ENCODE measurements at places on chromosomes 5 and 9.

GRCh38 chr5:100409660-100410151 lies 125.5 kb upstream of the FAM174A start:
- no peak for DNase-seq

DNA sequence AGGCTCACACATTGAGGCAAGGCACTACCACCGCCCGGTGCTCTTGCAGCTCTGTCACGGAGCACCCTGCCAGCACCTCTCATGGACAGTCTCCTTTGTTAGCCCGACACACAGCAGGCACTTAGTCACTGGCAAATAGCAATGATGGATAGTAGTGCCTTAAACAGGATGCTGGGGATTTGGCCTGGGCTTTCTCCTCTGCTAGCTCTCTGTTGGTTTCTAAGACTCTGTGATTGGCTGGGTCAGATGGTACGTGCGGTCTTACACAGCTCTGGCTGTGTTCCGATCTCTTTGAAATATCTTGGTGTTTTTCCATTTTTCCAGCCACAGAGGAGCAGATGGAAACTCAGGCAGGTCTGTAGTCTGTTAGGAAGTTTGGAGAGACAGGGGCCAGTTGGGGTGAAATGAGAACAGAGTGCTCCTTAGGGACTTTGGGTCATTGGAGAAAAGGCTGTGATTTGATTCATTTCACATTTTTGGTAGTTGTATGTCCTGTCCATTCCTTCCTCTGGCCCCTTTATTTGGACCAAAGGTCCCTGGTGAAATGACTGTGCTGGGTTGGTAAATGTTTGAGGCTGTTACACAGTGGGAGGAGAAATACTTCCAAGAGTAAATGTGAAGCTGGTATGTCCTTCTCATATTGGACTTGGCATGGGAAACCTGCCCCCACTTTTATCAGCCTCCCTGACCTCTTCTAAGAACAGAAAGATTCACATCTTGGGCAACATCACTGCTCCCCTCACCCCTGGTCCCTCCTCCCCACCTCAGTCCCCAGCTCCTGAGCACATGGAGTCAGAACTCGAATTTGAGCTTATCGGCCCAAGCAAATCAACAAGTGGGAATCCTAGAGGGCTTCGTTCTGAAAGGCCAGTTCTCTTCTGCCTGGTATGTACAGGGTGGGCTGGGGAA lies 3.4 kb downstream of the SMIM3 start:
- no peak for DNase-seq

- DNase-seq = no peak
These were observed 101.7 kb downstream of the TMC1 start for GRCh38 chr9:72623156-72623555.

DNA sequence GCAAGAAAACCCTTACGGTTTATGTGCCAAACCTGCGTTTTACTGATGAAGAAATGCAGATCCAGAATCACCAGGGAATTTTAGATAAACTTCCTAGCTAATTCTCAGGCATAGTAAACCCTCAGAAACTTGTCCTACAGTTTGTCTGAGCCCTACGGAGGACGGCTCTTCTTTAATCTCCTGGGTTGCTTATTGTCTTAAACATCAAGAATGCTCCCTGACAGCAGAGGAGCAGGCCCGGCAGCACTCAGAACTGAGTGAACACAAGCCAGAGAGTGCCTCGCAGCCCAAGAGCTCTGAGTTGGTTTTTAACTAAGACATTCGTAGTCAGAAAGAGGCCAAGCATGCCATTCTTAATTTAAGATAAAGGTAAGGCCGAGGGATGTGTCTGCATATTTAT lies 114.7 kb upstream of the ERCC6L2 start:
- no peak for DNase-seq

DNA sequence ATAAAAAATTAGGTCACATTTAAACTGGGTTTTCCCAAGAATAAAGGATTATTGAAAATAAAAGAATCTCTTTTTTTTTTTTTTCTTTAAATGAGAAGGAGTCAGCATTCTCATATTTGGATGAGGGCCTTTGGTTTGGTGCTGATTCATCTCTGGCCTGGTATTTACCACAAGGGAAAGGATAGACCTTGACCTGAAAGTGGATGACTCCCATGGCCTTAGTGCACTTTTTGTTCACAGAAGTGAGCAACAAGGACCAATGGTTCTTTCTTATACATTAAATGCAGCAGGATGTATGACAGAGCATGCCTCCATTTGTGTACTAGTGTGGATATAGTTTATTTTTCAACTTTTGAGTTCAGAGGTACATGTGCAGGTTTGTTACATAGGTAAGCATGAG lies 6.9 kb downstream of the YTHDC2 start:
- DNase-seq = peak; percentile 24

DNA sequence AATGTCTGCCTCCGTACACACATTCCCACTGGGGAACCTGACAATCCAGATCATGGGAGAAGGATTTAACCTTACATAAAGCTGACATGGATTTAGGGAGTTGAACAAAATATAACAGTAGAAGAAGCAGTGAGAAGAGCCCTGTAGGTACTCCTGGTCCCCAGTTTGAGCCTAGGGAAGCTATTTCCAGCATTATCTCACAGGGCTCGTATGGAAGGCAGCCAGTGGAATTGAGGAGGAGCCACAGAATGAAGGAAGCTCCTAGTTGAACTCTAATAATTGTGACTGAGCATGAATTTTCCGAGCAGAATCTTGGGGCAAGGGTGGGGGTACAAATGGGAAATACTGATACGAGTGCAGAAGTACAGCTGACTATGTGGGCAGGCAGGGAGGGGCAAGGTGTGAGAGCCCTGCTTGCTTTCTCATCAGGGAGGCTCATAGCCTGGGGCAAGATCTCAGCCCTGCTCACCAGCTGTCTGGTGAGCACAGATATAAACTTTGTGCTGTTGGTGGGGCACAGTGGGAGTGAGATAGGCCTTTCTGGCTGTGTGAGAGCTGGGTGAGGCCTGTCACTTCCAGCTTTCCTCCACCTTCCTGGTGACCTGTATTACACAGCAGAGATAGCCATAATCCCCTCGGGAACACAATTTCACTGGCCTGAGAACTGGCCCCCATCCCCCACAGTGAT lies 290.7 kb upstream of the IL12B start:
- DNase-seq = no peak

- no peak for DNase-seq
These were observed 70.7 kb upstream of the MAN2A1 start for GRCh38 chr5:109619021-109619460.

DNA sequence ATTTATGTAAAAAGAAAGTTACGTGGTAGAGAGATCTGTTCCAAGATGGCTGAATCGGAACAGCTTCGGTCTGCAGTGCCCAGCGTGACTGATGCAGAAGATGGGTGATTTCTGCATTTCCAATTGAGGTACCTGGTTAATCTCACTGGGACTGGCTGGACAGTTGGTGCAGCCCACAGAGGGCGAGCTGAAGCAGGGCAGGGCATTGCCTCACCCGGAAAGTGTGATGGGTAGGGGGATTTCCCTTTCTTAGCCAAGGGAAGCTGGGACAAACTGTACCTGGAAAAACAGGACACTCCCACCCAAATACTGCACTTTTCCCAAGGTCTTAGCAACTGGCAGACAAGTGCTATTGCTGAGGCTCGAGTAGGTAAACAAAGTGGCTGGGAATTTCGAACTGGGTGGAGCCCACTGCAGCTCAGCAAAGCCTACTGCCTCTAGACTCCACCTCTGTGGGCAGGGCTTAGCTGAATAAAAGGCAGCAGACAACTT lies 13.1 kb upstream of the HSD17B4 start:
- DNase-seq = no peak

DNA sequence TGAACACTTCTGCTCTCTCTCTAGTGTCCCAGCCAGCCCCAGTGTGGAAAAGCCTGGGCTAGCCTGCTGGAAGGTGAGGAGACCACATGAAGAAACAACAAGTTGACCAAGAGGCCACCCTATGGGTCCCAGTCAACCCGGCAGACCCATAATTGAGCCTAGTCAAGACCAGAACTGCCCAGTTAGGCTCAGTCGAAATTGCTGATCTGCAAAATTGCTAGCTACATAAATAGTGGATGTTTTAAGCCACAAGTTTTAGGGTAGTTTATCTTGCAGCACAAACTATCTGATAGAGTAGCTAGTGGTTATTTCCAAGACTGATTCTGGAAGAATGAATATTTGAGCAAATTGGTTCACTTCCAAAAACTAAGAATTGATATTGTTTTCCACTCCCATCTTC lies 82.3 kb upstream of the CCDC112 start:
- no peak for DNase-seq

GRCh38 chr5:568061-568781 lies 43.9 kb upstream of the CEP72 start:
- DNase-seq = no peak

DNA sequence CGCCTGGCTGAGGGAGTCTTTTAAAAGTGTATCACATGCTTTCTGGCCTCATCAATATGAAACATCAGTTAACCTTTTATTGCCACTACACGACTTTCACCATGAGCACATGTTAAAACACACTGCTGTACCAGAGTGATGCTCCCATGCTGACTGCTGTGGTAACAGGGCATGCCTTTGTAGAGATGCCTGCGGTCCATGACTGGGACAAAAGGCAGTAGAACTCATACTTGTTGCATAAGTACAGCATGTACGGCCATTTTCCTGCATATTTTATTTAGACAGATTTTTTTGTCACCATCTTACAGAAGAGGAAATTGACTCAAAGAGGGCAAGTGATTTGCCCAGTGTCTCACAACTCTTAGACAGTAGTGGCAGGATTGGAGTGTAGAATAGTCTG lies 105.7 kb upstream of the ADAMTSL1 start:
- no peak for DNase-seq

Data from GM10248 (cell line).